ENCODE measurements at places on chromosomes 2 and 18. TPM values are rescaled to one million over a fixed set of nuclear protein-coding genes. Genes with fewer than 3 reads are reported as not detected.

GRCh38 chr2:200761266-200761665 lies 50.4 kb upstream of the BZW1 start:
- H3K4me3 ChIP-seq, result no peak overlapping the region
- no peaks in the 10 kb centered on the region for H3K36me3 ChIP-seq
- H3K27ac ChIP-seq, result no peak overlapping the region
- H3K4me1 ChIP-seq, result no peaks in the 10 kb centered on the region

DLGAP1 gene
- 1.9 TPM for total RNA-seq

- no peaks in the 10 kb centered on the region for H3K27me3 ChIP-seq
- peak; percentile 90 for DNase-seq
- no peaks in the 10 kb centered on the region for H3K36me3 ChIP-seq
These were observed 33.8 kb downstream of the TOGARAM2 start for GRCh38 chr2:29014811-29015421.

GRHL1 gene
- 3.0 TPM for total RNA-seq

GRCh38 chr2:237012577-237013267 lies 73.0 kb upstream of the COPS8 start:
- no peaks in the 10 kb centered on the region for H3K36me3 ChIP-seq
- no peak overlapping the region for H3K27ac ChIP-seq
- H3K4me1 ChIP-seq, result no peaks in the 10 kb centered on the region
- H3K27me3 ChIP-seq, result no peaks in the 10 kb centered on the region
- H3K4me3 ChIP-seq, result no peak overlapping the region

GRCh38 chr2:118387509-118387908 lies 299.2 kb downstream of the INSIG2 start:
- H3K36me3 ChIP-seq, result no peaks in the 10 kb centered on the region
- no peak overlapping the region for H3K4me3 ChIP-seq
- no peaks in the 10 kb centered on the region for H3K4me1 ChIP-seq
- no peak overlapping the region for H3K27ac ChIP-seq
- no peak for DNase-seq

Data from spleen (tissue), 13 donors.